ENCODE measurements at places on chromosomes 16 and 17. TPM values are rescaled to one million over a fixed set of nuclear protein-coding genes. Genes with fewer than 3 reads are reported as not detected.

RPRML gene
- total RNA-seq, result not detected

CCDC78 gene
- 8.3 TPM for total RNA-seq

CD300LB gene
- total RNA-seq, result not detected

- DNase-seq, result no peak
These were observed 24.0 kb downstream of the LLGL2 start for GRCh38 chr17:75549246-75550138.

GRCh38 chr17:69577098-69577497, 162.6 kb downstream of the MAP2K6 start:
- DNase-seq, result no peak

GRCh38 chr17:49739641-49740271, 24.2 kb downstream of the FAM117A start:
- DNase-seq, result peak; percentile 89

DNA sequence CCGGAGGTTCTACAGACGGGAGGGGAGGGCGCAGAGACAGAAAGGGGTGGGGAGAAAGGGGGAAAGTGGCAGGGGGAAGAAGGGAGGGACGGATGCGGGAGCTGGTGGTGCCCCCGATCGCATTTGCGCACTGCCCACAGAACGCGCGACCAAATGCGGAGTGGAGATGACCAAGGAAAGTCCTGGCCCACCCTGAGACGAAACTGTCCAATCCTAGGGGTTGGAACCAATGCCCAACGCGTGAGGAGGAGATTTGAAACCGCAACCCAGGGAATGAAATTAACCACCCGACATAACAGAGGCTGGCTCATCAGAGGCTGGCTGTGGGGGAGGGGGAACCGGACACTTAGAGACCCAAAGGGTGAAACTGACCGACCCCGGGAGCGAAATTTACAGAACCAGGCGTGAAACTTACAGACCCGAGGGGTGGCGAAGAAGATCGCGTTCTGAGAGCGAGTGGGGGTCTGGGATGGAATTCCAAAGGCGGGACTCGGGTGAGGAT, 1.4 kb downstream of the HES7 start:
- DNase-seq, result no peak

GRCh38 chr17:50533720-50534148, 1.2 kb downstream of the EPN3 start:
- no peak for DNase-seq

- no peak for DNase-seq
These were observed 86.9 kb upstream of the HLF start for GRCh38 chr17:55177855-55178217.

- no peak for DNase-seq
These were observed 7.6 kb downstream of the HDAC5 start for GRCh38 chr17:44115585-44116415.

GRCh38 chr16:2037115-2037514, 10.4 kb downstream of the NHERF2 start:
- DNase-seq, result no peak

- no peak for DNase-seq
These were observed 123.1 kb downstream of the C16orf78 start for GRCh38 chr16:49496656-49497055.

DNA sequence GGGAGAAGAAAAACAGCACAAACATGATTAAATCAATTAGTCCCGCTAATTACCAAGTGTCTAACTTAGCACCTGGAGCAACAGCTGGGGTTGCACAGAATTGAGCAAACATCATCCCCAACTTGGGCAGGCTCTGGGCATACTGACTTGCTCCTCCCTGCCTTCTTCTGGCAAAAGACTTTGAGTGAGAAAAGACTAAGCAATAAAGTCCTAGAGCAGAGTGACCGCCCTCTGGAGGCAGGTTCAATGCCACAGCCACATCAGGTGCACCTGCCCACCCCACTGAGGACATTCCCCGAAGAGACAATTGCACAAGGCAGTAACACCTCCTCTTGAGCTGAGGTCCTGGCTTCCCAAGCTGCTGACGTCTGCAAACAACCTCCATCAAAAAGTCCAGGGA, 358.3 kb downstream of the SOX9 start:
- DNase-seq, result no peak

DNA sequence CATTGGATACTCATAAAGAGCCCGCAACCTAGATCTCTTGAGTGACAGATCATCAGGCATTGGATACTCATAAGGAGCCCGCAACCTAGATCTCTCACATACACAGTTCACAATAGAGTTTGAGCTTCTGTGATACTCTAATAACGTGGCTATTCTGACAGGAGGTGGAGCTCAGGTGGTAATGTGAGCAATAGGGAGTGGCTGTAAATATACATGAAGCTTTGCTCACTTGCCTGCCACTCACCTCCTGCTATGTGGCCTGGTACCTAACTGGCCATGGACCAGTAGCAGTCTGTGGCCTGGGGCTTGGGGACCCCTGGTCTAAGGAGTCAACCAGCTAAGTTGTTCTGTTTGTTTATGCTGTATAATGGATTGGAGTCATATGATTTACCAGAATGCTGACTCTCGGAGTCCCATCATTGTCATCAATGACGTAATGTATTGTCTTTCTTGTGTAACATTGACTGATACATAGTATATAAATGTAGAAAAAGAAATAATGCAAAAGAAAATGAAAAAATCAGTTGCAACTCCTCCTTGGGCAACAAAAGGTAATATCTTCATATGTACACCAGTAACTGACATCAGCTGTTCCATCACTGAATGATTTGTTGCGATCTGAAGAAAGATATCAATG, 17.5 kb downstream of the ABCA9 start:
- no peak for DNase-seq
